Fibroblast of the aortic adventitia (primary cell): ENCODE measurements at places on chromosomes 3 and 15.

DNA sequence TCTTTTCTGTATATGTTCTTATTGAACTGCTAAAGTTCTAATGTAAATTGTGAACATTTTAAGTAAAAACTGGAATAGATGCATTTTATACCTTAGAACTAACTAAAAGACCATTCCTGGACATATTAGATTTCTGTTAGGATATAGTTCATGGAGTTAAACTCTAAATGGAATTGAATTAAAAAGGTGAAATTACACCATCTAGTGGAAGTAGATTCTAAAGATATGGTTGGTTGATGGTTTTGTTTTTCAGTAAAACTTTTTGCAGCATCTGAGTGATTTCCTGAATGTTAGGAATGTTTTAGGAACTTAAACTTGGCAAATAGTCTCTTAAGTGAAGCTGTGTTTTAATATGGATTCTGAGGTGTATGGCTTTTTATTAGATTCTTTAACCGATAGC, 96.8 kb downstream of the SLMAP start:
- peak; percentile 66 for DNase-seq

- peak; percentile 67 for DNase-seq
Measured at GRCh38 chr3:67037615-67038014, 39.5 kb downstream of the KBTBD8 start.

DNA sequence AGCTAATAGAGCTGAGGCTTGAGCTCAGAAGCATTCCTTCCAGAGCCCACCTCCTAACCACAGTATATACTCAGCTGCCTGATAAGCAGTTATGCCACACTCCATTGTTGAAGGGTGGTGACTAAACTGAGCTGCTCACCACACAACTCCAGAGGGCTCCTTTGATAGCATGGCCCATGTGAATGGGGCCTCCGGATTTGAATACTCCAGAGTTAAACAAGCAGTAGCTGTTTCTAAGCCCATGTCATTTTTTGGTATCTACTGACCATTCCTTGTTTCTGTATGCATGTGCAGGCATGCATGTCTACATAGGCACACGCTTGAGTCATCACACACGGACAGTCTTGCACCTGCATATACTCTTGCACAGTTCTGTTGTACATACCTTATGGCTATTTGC, 28.9 kb downstream of the IGSF10 start:
- DNase-seq = peak; percentile 86

DNA sequence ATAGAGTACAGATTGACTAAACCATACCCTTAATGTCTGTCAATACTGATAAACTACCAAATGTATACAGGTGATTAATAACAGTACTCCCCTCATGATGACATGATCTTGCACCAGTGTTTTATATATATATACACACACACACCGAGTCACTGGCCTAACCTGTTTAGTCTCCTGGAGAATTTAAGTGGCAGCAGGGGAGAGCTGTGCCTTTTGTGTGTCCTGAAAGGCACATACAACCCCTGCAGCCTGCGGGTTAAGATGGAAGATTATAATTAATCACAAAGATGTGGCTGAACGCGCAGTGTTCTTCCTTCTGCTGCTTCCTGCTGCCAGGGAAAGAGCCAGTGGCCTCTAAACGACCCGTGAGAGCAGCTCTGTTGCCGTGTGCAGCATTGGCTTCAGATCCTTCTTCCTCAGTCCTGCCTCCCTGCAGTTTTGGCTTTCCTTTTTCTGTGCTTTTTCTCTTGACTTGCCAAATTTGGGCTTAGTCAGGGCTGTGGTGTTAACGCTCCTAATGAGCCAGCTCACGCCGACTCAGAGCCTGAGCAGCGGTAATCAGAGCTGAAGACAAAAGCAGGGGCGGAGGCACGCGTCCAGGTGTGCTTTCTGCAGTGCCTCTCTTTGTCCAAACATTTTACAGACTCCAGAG, 42.5 kb upstream of the UBE3A start:
- DNase-seq = no peak

GRCh38 chr3:4060064-4060463, 243.1 kb upstream of the SETMAR start:
- DNase-seq = no peak

DNA sequence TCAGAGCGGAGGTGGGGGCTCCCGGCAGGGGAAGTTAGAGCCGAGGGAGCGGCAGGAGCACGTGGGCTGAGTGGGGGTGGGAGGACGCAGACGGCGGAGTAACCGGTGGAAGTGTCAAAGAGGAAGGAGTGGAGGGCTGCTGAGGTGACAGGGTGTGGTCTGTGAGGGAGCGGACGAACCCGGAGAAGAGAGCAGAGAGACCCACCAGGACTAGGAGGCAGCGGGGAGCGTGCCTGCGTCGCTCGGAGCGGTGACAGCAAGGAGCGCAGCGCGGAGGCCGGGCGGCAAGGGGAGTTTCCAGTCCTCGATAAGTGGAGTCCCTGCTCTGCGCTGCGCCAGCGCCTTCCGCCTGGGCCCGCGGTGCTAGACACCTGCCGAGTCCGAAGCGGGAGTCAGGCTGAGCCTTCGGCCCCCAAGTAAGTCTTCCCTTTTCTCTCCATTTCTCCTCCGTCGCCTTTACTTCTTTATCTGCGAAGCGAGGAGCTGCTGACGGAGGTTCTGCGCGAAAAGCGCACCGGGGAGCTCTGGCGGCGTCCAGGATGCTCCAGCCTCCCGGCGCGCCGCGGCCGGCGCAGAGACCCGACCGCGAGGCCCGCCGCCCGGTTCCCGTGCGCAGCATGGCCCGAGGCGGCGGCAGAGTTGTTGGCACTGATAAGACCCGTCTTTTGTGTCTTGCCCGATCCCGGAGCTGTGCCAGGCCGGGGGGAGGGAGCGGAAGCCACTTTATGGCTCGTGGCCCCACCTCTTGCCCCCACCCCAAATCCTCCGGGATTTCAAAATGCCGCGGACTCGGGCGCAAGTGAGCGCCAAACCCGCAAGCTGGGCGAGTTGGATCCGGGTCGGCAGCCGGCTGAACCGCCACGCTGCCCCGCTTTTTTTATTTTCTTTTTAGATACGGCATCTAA, 533.0 kb upstream of the SEMA6D start:
- no peak for DNase-seq

GRCh38 chr15:79529157-79529785, 97.1 kb downstream of the MINAR1 start:
- DNase-seq = no peak

DNA sequence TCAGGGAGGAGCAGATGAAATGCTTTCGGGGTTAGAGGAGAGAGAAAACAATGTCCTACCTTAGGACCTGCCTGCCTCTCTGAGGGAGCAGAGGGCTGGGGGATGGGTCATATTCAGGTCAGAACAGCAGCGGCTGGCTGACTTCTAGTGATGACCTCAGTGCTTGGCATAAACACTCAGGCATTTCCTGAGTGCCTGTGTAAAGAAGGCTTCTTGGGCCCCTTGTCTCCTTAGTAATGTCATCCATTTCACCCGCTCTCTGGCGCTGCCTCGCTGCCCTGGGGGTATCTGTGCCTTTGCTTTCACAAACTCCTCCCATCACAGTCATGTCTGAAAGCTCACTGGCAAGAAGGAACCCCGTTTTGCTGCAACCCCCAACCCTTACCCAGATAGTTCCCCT, 82.9 kb upstream of the GSK3B start:
- DNase-seq = peak; percentile 89

- no peak for DNase-seq
Measured at GRCh38 chr3:87041191-87041590, 50.2 kb upstream of the VGLL3 start.

- DNase-seq = peak; percentile 79
Measured at GRCh38 chr15:52102463-52102862, 10.1 kb downstream of the BCL2L10 start.

DNA sequence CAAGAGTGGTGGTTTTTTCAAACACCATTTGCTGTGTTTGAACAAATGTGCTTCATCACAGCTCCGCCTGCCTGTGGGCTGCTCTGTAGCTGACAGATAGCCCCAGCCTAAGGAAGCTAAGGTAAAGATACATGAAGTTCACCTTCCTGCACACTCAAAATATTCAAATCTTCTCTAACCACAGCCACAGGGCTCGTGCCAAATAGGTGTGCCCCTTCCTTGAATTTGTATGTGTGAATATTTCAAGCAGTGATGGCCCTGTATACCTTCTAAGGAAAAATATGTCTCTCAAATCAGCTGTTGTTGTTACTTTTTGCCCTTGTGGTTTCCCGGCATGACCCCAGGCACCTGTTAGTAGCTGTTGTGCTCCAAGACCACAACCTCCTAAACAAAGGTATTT, 92.8 kb downstream of the CCNL1 start:
- no peak for DNase-seq

DNA sequence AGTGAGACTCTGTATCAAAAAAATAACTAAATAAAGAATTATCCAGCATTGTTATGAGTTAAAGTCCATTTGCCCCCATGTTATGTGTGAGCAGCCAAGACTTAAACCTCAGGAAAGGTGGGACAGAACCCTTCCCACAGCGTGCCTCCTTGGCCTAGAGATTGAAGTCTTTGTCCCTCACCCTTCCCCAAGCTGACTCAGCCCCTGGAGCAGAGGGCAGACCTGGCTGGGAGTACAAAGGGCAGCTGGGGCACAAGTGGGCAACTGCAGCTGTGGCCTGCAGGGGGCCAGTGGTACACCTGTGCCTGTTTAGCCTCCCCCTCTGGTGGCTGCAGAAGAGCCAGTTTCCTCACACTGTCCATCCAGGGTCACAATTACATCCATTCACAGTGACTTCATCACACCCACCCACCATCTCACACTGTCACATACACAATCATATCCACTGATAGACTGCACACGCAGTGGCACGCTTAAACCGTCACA, 940 bp upstream of the ACY1 start:
- no peak for DNase-seq

- DNase-seq = peak; percentile 75
Measured at GRCh38 chr3:10192953-10193691, 28.4 kb downstream of the IRAK2 start.

- DNase-seq = no peak
Measured at GRCh38 chr3:114639171-114639570, 345.3 kb downstream of the TIGIT start.

DNA sequence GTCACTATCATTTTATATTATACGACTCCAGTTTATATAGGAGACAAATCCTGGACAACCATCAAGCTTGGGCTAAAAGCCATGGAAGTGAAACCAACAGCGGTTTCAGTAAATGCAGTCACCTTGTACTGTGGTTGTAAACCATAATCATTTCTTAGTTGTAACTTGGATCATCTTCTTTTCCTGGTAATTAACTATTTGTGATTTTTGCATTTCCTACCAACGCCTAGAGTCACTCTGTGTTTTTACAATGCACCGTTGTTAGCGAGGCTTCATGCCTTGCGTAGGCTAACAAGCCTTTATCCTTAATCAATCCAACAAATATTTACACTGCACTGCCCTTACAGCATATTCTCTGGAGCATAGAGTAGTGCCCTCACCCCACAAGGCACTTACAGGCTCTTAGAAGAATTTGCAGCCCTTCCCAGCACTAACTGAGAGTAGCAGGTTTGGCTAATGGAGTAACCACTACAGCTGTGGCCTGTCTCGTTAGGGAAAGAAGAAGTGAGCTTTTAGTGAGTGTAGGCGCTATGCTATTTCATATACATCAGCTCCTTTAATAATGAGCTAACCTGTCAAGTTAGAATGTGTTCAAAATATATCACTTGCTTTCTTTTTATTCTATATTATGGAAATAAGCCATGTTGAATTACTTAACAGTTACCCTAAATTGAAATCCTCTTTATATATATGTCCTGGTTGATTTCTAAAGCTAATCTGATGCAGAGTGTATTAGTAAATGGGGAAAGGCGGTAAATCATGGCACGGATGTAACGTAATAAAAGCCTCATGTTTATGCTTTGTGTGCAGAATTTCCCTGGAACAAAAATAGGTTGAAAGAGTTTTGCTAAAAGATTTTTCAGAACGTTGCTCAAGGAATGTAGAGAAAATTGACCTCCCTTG, 62.8 kb downstream of the ABHD2 start:
- DNase-seq = no peak

DNA sequence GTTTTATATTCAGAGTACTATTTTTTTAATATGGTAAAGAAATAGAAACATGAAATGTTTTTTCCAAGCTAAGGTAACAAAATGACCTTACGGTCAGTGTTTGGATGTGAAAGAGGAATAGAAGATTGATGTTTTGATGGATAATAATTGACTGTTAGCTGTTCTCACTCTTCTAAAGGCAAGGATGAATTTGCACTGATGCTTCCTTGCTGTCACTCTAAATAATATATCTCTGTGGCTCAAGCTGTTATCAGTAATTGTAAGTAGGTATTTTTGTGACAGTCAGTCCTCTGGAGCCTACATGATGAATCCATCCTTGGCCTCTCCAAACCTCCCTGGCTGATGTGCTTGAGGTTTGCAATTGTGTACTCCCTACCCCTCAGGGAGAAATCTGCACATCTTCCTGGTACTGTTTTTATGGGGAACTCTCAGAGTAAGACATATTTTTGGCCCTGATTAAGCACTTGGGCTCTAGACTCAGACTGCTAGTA, 283.7 kb downstream of the NLGN1 start:
- DNase-seq = no peak

DNA sequence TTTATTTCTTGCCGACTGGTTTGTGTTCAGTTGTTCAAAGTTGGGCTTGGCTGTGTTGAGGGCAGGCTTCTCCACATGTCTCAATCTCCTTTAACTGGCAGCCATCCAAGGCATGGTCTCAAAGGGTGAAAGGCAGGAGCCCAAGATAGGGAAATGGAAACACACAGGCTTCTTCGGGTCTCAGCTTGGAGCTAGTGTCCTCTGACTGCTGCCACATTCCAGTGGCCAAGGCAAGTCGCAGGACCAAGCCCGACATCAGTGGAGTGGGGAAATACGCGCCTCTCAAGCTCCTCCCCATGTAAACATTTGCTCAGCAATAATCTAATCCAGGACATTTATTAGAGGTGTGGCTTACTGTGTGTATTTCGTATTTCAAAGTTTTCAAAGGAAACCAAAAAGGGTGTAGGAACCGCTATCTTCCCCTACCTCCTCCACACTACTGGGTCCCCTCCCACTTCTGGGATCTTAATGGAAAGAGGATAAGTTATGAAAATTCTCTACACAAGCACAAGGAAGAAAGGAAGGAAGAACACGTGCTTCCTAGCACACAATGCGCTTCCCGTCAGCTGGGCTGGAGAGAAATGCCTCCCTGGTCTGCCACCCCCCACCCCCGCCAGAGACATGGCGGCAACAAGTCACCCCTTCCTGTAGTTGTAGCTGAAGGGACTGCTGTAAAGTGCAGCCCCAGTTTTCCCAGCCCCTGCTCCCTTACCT, 181.7 kb downstream of the FAM43A start:
- DNase-seq = no peak

GRCh38 chr3:185397676-185398075, 34.7 kb downstream of the MAP3K13 start:
- no peak for DNase-seq
